M059J (cell line): ENCODE measurements at places on chromosomes 3 and 15.

GRCh38 chr3:188214442-188214841, 60.5 kb downstream of the LPP start:
- no peak for DNase-seq

GRCh38 chr3:141992512-141992911, 116.1 kb downstream of the ATP1B3 start:
- DNase-seq, result no peak

GRCh38 chr15:94119923-94120775, 111.2 kb upstream of the MCTP2 start:
- DNase-seq, result peak; percentile 68

- no peak for DNase-seq
Observed at GRCh38 chr3:105679951-105680350, 188.9 kb downstream of the CBLB start.

DNA sequence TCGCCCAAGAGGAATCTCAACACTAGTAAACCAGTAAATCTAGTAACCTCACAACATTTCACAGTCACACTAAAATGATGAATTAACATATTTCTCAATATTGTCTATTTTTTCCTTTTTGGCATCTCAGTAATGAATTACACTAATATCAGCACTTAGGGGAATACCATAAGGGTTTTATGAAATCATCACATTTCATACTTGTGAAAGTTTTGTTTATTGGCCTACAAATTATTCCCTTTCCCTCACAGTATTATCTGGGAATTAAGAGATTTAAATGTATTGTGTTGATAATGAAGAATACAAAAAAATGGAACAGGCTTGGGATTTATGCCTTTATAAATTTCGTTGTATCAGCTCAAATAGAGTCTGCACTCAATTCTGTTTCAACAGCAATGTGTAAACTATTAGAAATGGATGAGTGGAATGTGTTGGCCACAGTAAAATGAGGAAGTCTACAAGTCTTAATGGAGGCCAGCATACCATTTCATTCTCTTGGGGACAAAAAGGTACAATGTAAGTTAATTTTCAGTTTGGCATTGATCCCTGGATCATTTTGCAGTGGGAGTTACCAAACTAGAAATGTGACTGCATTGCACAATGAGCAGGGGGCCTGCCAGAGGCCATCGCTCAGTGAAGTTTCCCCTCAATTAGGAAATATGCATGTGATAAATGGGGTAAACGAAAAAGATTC, 195.4 kb downstream of the FMN1 start:
- DNase-seq, result no peak

DNA sequence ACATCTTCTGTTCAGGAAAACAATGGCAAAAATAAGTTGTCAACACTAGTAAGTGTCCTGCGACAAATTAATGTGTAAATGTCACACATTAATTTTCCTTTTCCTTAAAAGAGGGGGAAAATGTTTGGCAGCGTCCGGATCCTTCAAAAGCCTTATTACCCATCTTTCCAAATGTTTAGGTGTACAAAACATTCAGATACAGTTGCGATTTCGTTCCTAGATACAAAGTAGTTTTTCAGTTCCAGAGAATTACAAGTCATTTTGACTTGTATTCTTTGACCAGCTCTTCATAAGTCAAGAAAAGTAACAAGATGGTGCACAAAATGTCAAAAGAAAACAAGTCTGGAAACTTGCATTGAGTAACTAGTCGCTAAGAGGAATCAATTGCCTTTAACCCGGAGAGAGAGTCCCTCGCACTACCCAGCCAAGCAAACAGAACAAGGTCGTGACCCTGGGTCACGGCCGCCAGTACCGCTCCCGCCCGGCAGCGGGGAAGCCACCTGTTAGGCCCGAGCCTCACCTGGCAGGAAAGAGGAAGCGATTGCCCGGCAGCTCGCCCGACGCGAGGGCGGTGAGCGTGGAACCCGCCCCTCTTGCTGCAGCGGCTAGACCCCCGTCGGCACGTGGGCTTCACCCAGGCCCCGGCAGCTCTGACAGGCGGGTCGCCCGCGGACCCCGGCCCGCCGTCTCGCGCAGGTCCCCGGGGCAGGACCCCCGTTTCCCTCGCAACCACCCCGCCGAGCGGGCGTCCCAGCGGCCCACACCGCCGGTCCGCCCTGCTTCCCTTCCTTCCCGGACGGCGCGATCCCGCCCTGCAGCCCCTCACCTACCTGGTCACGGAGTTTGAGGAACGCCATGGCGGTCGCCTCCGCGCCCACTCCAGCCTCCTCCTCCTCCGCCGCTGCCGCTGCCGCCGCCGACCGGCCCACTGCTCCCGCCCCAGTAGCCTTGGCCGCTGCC, 61.0 kb upstream of the ANKRD28 start:
- DNase-seq, result peak; percentile 31

- DNase-seq, result peak; percentile 13
Observed at GRCh38 chr3:102741105-102741504, 306.3 kb downstream of the ZPLD1 start.

- no peak for DNase-seq
Observed at GRCh38 chr3:150277444-150277843, 130.7 kb upstream of the TSC22D2 start.

DNA sequence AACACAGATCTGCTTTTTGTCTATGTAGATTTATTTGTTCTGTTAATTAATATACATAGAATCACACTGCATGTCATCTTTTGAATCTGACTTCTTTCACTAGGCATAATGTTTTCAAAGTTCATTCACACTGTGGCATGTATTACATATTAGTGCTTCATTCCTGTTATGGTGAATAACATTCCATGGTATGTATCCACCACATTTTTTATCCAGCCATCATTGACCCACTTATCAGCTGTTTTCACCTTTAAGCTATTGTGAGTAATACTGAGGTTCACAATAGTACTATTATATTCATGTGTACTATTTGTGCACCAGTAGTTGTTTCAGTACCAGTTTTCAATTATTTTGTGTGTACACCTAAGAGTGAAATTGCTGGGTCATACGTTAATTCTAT, 230.6 kb upstream of the CNTN3 start:
- no peak for DNase-seq

DNA sequence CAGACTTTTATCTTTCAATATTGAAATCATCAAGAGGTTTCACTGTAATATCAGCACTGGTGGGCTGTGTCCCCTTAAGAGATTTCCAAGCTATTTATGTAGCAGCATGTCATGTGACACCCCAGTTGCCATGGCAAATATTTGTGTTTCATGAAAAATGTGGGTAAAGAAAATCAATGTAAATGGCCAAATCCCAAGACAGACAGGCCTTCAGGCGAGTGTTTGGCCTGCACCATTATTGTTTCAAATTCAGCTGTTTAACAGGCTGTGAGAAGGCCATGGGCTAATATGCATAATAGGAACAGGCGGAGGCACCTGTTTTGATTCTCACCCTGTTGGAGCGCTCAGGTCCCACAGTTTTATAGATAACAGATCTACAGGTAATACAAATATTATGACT, 104.2 kb downstream of the IQCH start:
- no peak for DNase-seq

DNA sequence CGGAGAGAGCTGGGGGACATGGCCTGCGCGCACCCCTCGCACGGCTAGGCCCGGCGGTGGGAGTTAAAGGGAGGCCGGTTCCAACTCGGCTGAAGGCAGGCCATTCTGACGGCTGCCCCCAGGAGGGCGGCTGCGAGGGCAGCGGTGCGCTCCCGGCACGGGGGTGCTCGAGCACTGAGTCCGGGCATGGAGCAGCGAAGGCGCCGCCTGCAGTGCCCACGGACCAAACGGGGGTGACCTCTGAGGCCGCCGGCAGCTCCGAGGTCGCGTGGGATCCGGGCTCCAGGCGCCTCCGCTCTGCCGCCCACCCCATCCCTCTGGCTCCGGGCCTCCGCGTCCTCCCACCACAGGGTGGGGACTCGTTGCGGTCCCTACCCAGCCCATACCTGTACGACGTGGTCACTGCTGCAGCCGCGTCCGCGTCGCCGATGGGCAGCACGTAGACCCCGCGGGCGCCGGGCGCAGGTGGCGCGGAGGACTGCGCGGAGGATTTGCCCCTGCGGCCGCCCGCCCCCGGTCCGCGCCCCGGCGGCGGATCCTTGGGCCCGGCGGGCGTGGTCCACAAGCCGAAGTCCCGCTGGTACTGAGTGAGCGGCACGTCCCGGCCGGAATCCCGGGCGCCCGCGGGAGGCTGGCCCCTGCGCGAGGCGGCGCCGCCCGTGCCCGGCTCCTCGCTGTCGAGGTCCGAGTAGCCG, 469 bp downstream of the MAP6D1 start:
- peak; percentile 25 for DNase-seq

- no peak for DNase-seq
Observed at GRCh38 chr15:80328496-80328895, 75.7 kb upstream of the ARNT2 start.

GRCh38 chr3:122088531-122088930, 33.4 kb downstream of the CD86 start:
- DNase-seq, result no peak

- DNase-seq, result no peak
Observed at GRCh38 chr15:52232327-52232726, 41.1 kb upstream of the GNB5 start.

DNA sequence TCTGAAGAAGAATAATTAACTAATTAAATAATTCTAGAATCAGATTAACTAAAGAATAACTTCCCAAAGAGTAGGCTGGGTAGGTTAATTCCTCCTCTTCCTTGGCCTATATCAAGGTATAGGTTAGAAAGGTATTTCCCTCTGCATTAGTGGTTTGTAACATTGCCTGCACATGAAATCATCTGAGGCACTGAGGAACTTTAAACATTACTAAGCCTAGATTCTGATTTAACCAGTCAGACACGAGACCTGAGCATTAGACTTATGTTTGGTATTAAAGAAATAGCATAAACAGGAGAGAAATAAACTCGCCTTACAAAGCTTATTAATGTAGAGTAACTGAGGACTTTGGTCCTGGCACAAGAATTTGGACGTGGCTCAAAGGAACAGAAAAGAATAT, 84.2 kb downstream of the FGF7 start:
- no peak for DNase-seq

DNA sequence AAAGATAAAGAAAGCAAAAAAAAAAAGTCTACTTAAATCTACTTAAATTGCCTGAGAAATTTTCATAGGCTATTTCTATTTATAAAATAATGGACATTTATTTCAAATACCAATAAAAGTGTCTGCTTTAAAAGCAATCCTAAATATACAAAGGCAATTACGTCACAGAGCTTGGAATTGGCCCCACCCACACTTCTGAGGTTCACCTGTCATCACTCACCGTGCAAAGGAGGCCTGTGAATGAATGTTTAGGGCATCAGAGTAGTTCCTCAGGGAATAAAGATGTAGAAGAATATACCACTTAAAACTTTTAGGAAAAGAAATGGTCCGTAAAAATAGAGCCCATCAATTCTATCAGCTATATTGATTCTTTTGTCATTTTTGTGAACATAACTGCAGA, 621.8 kb downstream of the ROBO1 start:
- DNase-seq, result no peak

DNA sequence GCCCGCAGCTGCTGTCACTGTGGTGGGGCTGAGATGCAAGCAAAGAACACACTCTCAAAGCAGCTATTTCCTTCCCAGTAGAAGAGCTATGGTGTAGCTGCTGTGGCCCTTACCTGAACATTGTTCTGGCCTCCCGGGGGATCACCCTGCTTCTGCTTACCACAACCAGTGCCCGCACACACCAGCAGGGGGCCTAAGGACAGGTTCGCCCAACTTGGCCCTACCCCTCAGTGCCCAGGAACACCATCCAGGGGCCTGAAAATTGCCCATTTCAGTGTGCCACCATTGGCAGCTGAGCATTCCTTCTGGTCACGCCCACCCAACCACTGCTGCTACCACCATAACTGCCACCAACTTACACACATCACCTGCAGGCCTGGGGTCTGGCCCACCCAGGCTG, 113.0 kb downstream of the TP63 start:
- no peak for DNase-seq

GRCh38 chr15:64597477-64597822, 137.1 kb downstream of the ZNF609 start:
- DNase-seq, result no peak

- DNase-seq, result no peak
Observed at GRCh38 chr15:81026836-81027599, 26.3 kb downstream of the TLNRD1 start.

GRCh38 chr3:118548434-118548833, 486.2 kb downstream of the IGSF11 start:
- peak; percentile 79 for DNase-seq

DNA sequence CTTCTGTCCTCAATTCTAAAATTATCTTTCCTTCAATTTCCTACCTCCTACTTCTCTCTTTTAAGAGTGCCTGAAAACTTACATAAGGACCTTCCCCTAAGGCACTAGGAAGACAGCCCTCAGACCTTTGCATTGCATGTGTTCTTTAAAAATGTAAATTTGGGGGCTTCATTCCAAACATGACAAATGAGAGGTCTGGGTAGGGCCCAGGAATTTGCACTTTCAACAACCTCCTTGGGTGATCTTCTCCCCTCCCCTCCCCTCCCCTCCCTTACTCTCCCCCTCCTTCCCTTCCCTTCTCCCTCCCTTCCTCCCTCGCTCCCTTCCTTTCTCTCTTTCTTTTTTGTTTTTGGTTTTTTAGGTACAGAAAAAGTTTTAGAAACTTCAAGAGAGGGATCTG, 18.7 kb downstream of the USF3 start:
- DNase-seq, result no peak
